Effector memory CD4-positive, alpha-beta T cell (primary cell): ENCODE measurements at places on chromosomes 3 and 15.

GRCh38 chr3:136752422-136753325, 496 bp upstream of the STAG1 start:
- DNase-seq, result peak; percentile 96

DNA sequence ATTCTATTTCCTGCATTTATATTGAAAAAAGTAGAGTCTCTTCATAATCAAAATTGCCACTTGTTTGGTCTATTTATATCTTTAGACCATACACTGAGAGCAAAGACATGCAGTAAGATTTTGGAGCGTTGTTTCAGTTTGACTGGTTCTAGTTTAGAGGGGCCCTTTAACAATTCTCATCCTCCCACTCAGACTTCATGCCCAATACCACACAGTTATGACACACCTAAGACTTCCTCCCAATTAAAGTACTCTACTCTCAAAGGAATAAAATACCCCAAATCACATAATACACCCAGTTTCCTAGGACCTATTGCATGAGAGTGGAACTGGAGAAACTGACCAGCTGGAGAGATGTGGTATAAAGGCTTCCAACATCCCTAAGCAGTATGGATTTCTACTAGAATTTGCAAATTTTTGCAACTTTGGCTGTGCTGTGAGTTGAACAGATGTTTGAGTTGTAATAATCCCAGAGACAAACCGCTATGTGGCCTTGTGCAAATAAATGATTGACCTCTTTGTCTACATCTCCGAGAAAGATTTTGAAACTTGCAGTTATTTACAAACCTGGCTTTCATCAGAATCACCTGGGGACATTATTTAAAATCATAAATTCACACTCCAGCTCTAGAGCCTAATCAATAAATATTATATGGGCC, 170.0 kb upstream of the ROBO2 start:
- no peak for DNase-seq

- DNase-seq, result no peak
These were observed 129.5 kb downstream of the THRB start for GRCh38 chr3:24365168-24365567.

- DNase-seq, result no peak
These were observed 79.8 kb downstream of the CNTN6 start for GRCh38 chr3:1172644-1173043.

DNA sequence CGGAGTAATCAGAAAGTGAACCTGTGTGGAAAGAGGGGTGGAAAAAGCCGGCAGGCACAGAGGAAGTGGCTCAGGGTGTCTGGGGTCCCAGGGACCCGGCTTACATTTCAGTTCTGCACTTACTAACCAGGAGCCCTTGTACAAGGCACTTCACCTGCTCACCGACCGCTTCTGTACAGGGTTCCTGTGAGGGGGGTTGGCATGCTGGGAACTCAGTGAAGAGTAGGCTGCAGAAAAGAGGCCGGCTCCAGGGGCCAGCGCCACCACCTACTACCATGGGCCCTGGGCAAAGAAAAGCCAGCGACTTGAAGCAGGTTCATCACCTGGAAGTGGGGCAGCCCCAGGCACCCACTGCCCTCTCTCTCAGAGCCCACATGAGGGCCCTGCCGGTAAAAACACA, 6.2 kb downstream of the STIMATE start:
- no peak for DNase-seq

DNA sequence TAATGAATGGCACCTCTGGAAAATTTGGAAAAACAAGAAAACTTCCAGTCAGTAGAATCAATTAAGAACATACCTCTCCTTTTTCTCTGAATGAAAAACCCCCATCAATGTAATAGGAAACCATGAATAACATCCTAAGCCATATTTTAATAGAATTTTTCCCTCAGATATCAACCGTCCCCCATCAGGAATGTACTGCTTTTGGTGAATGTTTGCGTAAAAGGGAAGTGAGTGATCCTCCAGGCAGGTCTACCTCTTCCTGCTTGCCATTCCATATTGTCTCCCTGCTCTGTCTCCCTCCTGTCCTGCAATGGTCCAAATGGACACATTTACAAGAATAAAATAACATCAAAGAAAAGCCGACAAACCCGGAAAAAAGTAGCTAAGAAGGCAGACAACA, 30.8 kb downstream of the LAMP3 start:
- no peak for DNase-seq

- no peak for DNase-seq
These were observed 239.3 kb downstream of the FEZF2 start for GRCh38 chr3:62134061-62134496.

GRCh38 chr3:143366672-143367071, 247.1 kb downstream of the CHST2 start:
- no peak for DNase-seq

DNA sequence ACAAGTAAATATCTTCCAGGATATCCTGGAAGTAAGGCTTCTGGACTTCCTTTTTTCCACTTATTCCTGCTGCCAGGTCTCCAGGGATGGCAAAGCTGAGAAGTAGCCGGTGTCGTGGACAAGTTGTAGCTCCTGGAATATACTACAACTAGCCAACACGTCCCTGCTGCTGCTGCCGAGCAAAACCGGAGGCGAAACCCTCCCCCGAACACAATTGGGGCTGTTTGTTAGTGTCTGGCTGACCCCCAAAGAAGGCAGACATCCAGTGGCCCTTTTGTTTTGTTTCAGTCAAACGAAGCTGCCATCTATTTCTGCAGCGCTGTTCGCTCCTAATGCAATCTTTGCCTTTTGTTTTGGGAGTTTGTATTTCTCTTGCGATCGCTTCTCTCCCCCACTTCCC, 45.3 kb upstream of the EIF5A2 start:
- no peak for DNase-seq

GRCh38 chr3:140068494-140069017, 133.6 kb downstream of the CLSTN2 start:
- DNase-seq, result no peak

DNA sequence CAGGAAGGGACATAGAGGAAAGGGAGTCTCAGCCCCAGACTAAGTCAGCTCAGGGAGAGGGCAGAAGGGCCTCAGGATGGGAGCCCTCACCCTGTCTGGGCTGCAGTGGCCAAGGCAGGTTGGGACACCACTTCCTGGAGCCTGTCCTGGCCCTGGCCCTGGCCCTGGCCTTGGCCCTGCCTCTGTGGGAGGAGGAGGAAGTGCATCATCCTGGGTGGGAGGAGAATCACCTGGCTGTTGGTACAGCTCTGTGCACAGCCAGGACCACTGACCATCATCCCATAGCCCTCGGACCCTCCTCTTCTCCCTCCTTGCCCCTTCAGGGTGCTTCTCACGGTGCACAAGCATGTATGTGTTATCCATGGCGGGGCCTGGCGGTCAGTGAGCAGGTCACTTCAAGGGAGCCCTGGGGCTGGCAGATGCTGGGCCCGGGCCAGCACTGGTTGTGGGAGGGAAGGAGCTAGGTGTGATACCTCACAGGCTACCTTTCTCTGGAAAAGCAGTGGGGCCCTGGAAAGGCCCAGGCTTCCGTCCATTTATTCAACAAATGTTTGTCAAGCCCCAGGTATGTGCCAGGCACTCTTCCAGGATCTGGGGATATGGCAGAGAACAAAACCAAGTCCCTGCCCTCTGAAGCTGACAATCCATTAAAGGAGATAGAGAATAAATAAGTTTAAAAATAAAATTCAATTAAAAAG, 8.2 kb upstream of the APEH start:
- DNase-seq, result no peak

DNA sequence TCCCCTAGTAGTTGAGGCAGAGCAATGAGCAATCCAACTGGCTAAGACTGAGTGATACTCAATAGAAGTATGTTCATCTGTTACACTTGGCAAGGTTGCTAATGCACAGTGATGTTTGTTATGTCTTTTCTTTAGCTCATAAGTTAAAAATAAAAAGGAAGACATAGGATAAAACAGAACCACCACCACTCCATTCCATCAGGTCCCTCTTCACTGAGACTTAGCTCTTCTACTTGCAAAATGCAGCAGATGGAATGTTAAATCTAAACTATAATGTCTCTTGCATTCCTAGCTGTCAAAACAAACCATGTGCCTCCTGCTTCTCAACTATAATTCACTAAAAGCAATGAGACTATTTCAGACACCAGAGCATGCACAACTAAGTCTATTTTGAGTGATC, 265.6 kb upstream of the UBE2E2 start:
- no peak for DNase-seq

GRCh38 chr3:141230293-141230692, 1.3 kb upstream of the PXYLP1 start:
- no peak for DNase-seq

DNA sequence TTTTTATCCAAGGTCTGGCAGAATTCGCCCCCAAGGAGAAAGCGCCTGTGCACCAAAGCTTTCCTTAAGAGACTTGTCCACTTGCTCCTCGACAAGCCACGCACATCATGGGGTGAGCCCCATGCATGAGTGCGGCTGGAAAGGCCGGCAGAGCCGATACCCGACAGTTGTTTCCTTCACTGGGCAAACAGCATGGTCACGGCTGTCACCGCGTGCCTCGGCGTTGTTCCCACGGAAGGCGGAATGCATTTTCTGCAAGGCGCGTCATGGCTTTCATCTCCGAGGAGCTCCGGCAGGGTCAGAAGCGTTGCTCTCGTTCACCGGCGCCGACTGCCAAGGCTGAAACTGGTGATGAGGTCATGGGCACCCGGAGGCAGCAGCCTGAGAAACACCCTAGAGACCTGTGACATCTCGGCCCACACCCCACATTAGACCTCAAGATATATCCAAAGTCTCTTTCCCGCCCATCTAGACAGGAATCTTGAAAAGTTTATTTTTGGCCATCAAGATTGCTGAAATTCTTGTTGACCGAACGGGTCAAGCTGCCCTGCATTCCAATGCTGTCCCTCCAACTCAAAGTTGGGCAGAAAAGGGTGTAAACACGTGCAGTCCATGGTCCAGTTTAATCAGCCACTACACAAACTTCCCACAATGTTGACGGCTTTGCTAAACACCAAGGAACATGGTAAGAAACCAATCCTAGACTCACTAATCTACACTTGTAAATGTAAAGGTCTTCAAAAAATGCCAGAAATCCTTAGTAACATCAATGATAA, 604 bp upstream of the TJP1 start:
- DNase-seq, result no peak

DNA sequence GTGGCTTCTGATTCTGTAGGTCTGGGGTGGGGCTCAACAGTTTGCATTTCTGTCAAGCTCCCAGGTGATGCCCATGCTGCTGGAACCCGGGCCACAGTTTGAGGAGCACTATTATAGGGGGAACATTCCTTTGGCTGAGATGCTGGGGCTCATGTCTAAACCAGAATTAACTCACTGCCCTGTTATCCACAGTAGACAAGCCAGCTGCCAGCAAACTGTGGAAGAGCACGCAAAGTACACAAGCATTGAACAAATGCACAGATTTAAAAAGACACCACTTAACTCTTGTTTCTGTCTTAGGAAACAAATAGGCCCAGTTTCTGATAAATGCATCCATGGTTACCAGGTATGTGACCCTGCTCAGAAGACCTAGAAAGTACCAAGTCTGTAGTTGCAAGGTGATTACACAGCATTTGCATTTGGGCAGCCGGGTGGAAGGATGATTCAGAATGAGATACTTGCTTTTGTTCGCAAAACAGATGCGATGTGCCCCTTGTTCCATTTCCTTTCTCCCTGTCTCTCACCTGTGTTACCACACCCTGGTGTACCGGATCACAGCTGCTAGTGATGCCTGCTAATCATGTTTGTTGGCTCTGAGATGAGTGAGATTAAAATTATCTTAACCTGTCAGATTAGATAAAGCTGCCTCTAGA, 12.4 kb downstream of the GYG1 start:
- peak; percentile 44 for DNase-seq

DNA sequence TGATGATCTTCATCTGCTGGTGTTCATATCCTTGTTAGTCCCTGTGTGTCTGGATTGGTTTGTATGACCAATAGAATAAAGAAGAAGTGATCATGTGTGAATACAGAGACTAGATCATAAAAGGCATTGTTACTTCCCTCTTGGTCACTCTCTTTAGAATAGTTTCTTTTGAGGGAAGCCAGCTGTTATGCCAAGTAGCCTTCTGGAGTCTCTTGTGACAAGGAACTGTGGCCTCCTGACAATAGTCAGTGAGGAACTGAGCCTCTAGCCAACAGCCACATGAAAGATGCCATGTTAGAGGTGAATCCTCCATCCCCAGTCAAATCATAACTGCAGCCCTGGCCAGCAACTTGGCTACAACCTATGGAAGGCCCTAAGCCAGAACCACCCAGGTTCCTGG, 63.0 kb upstream of the SMAD3 start:
- DNase-seq, result no peak

- no peak for DNase-seq
These were observed 31.1 kb downstream of the ADAMTS17 start for GRCh38 chr15:100310513-100311153.

DNA sequence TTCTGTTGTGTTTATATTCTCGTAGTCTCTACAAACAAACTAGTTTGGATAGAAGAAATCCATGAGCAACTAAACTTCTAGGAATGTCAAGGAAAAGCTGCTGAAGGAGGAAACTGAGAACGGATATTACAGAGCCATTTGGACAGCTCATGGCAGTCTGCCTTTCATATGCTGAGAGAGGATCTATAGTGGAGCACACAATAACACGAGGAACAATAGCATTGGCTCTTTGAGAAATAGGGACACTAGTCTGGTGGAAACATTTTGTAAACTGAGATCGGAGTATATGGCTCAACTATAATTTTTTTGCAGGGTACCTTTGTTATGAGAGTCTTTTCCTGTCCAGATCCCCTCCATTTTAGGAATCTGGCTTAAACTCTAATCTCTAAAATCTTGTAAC, 200.5 kb downstream of the CLSTN2 start:
- DNase-seq, result no peak
